ENCODE measurements at places on chromosomes 4 and X.

DNA sequence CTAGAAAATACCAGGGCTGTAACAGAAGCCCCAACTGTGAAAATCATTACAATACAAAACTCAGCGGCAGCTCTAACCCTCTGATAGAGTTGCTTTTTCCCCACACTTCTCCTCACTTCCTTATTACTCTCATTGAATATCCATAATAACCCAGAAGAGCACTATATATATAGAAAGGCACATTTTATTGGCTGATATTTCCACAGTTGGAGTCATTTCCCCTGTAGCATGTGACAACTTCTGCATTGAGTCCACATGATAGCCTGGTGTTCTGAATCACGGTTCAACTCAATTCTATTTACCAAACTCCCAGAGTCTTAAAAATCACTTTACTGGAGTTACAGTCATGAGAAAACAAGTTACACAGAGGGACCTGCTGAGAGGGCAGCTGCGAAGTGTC is 46.6 kb upstream of the NWD2 start:
- no peak for DNase-seq

DNA sequence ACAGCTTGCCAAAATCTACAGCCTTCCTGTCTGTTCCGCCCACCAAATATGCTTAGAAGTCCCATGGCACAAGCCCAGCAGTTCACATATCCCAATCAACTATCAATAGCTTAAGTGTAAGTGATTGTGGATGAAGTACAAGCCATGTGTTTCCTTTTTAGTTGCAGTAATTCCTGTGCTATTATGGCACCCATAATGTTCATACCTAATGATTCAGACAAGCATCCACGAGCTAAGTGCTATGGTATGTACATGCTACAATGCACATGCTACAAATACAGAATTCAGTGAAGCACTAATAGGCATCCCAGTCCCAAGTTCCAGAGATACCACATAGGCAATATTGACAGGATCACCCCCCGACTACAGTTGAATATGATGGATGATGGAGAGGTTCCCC is 94.5 kb downstream of the PCDH19 start:
- DNase-seq, result no peak

- no peak for DNase-seq
Observed at GRCh38 chr4:134337574-134337973, 136.0 kb upstream of the PABPC4L start.

- no peak for DNase-seq
Observed at GRCh38 chrX:34557733-34558132, 99.4 kb downstream of the TMEM47 start.

DNA sequence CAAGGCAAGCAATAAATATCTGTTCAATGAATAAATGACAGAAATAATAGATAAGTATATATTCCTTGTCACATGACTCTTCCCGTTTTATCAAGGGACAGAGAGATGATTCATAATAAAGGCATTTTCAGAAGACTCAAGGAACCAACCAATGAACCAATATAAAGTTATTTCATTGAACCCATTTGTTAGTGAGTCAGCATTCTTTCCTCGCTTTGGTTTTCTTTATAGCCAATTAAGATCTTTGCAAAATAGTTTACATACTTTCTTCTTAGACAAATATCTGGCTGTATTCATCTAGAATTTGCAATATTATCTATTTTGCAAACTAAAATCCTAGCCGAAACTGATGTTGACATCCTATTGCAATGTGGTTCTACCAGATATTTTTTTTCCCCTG is 269.4 kb downstream of the IL15 start:
- no peak for DNase-seq

DNA sequence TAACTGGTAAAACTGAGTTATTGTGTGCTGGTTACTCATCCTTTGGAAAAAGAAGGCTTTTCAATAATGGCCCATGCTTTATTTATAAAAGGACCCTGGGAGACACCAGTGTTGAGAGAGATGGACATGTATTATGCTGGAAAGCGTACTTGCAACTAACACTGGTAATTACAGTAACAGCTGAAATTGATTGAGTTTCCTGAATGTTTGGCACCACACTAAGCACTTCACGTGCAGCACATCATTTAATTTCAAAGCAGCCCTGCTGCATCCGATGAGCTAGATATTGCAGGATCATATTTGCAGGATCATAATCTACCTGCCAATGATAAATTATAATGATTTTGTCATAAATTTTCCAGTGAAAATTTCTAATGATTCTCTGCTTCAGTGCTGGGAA is 81.5 kb downstream of the QRFPR start:
- no peak for DNase-seq

GRCh38 chrX:118325453-118325852 is 20.5 kb upstream of the WDR44 start:
- no peak for DNase-seq

DNA sequence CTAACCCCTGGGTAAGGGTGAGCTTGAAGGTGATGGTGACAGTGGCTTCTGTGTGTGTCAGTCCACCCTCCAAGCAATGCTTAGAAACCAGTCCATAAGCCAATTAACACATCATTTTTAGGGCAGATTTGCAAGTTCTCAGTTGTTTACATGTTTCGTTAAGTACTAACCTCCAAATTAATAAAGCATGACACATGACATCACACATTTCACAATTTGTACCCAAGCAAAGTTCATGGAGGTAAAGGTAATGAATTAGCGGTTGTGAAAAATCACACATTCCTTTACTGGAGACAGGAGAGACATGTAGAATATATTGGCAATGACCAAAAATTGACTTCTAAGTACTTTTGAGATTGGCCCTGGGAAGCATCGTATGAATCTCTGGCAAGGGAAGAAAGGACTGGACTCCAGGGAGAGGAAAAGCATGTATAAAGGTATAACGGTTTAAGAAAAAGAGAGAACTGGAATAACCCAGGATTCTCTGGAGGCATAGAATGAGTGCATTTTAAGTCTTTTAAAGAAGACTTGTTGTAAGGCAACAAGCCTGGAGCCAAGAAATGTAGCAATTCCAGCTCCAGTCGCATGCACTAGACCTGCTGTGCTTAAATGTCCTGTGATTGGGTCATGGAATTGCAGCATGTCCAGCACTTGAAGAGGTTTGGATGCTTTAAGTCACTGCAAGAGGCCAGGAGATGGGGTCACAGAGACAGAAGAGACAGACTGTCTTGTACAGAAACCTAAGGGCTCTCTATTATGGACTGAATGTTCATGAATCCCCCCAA is 34.1 kb downstream of the TRIM2 start:
- no peak for DNase-seq

DNA sequence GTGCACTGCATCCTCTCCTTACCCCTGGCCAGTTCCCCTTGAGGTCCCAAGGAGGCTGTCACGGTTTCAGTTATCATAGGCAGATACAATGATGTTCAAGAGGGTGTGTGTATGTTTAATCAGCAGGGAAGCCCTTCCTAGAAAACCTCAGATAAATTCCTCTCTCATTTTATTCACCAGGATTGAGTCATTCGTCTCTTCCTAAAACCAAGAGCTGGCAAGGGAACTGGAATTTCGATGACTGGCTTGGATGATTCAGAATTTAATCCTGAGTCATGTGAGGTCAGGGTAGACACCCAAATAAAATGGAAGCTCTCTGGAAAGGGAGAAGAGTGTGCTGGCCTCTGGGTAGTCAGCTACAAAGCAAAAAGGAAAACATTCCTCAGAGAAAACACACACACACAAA is 106.2 kb upstream of the RAPGEF2 start:
- DNase-seq, result no peak

DNA sequence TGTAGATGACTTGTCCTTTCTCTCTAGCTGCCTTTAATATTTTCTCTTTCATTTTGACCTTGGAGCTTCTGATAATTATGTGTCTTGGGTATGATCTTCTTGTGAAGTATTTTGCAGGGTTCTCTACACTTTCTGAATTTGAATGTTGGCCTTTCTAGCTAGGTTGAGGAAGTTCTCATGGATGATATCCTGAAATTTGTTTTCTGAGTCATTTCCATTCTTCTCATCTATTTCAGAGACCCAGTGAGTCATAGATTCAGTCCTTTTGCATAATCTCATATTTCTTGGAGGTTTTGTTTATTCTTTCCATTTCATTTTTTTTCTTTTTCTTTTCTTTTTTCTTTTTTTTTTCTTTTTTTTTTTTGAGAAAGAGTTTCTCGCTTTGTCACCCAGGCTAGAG is 585.7 kb upstream of the PABPC4L start:
- DNase-seq, result no peak

- DNase-seq, result no peak
Observed at GRCh38 chrX:46209768-46210167, 335.5 kb downstream of the ZNF674 start.

- no peak for DNase-seq
Observed at GRCh38 chr4:146450524-146450923, 71.2 kb downstream of the SLC10A7 start.

- no peak for DNase-seq
Observed at GRCh38 chrX:103254171-103254824, 657 bp downstream of the TCEAL8 start.

DNA sequence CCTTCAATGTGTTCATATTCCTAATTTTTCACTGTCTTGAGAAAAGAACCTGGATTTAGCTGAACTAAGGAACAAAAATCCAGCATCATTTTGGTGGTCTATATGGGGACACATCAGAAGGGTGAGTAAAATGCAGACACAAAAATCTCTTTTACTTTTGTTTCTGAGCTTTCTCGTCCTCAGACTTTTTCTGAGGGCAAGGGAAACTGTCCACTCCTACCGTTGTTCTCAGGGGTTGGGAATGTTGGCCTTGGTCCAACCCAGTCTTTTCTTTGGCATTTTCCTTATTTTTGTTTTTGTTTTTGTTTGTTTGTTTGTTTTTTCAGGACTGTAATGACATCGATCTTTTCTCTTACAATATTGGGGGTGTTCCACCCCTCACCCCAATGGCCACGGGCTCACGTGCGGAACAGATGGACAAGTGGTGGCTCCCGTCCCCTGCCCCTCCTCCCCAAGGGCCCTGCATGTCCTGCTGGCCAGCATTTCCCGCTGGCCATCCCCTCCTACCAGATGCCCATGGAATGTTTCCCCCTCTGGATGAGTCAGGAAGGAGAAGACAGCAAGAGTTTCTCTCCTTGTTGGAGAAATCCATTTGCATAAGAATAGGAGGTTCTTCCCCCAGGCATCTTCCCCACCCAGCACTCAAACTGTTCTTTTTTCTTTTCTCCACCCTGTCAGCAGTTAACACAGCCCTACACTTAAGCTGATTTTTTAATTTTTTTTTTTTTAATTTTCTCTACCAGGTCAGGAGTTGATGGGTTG is 305.4 kb upstream of the NDST4 start:
- DNase-seq, result no peak

- no peak for DNase-seq
Observed at GRCh38 chr4:150149381-150149780, 71.1 kb downstream of the DCLK2 start.

DNA sequence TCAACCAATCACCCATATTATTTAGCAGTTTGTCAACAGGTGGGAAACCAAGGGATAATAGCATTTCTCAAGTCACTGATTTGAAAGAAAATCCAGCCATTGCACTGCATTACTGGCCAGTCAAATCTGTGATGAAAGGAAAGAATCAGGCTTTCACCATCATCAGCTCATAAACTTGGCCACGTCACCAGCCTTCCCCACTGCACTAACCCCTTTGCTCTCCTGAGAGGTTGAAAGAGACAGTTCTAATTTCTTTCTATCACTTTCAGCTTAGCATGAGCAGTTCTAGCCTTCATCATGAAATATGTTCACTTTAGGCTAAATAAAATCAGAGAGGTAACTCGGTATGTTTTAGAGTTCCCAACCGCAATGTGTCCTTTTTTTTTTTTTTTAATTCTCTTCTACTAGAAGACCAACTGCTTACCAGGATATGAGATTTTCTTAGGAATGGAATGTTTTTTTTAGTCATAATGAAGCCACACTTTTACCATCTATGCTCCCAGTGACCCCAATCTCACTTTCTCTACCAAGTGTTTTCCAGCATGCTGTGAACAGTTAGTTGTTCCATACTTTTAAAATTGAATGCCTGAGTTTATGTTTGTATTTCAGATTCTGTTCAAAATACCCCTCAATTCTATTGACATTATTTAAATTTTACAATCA is 55.7 kb upstream of the SLC7A11 start:
- DNase-seq, result no peak

- no peak for DNase-seq
Observed at GRCh38 chr4:139368998-139369397, 66.7 kb upstream of the NDUFC1 start.

- DNase-seq, result no peak
Observed at GRCh38 chr4:8010618-8011017, 71.0 kb upstream of the AFAP1 start.

GRCh38 chrX:32871636-32872035 is 339.7 kb downstream of the DMD start:
- DNase-seq, result no peak

- DNase-seq, result no peak
Observed at GRCh38 chr4:152106113-152106763, 345.4 kb upstream of the GATB start.

- DNase-seq, result no peak
Observed at GRCh38 chr4:124903995-124904722, 191.6 kb upstream of the ANKRD50 start.

DNA sequence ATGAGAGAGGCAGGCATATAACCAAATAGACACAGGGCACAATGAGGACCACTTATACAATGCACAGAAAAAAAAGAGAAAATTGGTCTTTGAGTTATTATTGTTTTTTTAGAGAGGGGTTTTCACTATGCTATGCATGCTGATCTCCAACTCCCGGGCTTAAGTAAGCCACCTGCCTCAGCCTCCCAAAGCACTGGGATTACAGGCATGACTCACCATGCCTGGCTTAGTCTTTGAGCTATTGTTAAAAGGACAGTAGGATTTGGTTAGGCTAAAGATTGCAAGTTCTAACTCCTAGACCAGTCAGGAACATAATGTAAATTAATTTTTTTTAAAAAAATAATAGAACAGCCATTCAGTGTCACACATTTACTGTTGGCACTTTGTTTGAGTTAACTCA is 340.1 kb downstream of the GPAT3 start:
- no peak for DNase-seq

DNA sequence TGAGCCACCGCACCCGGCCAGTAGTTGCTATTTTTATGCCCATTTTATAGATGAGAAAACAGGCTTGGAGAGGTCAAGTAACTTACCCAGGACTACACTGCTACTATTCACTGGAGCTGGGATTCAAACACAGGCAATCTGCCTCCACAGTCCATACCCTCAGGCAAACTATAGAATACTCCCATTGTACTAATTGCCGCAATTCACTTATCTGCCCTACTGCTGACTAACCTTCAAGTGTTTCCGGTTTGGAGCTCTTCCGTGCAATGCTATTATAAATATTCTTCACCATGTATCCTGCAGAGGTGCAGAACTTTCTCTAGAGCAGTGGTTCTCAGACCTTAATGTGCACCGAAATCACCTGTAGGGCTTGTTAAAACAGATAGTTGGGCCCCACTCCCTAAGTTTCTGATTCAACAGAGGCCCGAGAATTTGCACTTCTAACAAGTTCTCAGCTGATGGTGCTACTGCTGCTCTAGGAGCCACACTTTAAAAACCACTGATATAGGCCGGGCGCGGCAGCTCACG is 1.9 kb upstream of the G3BP2 start:
- no peak for DNase-seq

DNA sequence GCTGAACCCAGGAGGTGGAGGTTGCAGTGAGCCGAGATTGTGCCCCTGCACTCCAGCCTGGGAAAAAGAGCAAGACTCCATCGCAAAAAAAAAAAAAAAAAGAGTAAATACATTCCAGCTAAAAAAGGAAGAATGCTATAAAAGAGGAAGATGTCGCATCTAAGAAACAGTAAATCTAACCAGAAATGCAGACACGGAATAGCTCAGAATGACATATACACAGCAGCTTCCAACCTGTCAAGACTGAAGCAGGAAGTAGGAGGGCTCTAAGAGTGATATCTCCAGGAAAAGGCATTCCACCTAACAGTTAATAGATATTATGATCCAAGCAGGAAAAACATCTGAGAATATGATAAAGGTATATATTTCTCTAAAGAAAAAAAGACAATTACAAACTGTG is 16.0 kb downstream of the CLOCK start:
- DNase-seq, result no peak
